Thoracic aorta (tissue), 2 donors: ENCODE measurements at places on chromosomes 6 and 20.

GRCh38 chr20:3661060-3661813 lies 2.0 kb downstream of the GFRA4 start:
- no peak for DNase-seq

GRCh38 chr6:151325075-151326050 lies 66.0 kb downstream of the ZBTB2 start:
- DNase-seq: peak; percentile 34

GRCh38 chr6:54998576-54998975 lies 152.0 kb downstream of the FAM83B start:
- no peak for DNase-seq

GRCh38 chr6:112799889-112800288 lies 452.8 kb downstream of the RFPL4B start:
- no peak for DNase-seq

- no peak for DNase-seq
Measured at GRCh38 chr20:19253316-19253715, 40.9 kb downstream of the SLC24A3 start.

DNA sequence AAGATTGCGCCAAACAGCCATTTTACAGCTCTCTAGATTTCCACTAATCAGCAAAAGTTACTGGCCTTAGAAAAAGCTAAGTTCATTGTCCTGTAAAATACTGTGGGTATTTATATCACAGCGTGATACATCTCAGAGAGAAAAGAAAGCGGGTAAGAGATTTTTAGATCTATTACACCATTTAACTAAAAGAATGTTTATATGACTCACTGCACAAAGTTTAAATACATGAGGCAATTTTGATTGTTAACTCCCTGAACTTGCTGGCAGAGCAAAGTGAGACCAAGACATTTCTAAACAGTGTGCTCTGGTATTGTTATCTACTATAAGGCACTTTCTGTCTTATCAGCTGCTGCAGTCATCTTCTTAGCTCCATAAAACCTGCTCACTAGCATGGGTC lies 314.3 kb downstream of the EPHA7 start:
- no peak for DNase-seq

DNA sequence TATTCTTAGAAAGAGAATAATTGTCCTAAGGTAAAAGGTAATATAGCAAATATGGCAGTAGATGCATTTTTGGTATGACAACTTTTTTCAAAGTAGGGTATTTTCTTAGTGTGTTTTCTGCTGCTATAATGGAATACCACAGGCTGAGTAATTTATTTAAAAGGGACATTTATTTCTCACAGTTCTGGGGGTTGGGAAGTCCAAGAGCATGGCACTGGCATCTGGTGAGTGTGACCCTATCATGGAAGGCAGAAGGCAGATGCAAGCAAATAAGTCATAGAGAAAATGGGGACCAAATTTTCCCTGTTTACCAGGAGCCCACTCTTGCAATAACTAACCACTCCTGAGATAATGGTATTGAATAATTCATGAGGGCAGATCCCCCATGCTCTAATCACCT lies 922.5 kb upstream of the MAN1A1 start:
- DNase-seq: no peak

- DNase-seq: no peak
Measured at GRCh38 chr6:26122005-26122388, 34.8 kb downstream of the HFE start.

DNA sequence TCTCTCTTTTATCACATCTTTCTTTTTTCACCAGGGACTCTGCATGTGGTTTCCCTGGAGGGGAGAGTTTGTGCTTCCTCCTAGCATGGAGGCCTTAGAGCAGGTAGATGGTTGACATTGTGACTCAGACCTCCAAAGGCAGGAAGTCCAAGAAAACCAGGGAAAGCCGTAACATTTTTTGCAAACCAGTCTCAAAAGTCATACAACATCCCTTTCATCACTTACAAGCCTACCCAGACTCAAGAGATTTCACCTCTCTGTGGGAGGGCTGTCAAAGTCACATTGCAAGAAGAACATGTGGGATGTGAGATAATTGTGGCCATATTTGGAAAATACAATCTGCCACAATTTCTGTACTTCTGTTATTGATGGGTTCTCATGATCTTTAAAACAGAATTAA lies 46.2 kb downstream of the SNRNP48 start:
- DNase-seq: no peak

GRCh38 chr20:2742934-2743559 lies 50.5 kb downstream of the EBF4 start:
- no peak for DNase-seq

DNA sequence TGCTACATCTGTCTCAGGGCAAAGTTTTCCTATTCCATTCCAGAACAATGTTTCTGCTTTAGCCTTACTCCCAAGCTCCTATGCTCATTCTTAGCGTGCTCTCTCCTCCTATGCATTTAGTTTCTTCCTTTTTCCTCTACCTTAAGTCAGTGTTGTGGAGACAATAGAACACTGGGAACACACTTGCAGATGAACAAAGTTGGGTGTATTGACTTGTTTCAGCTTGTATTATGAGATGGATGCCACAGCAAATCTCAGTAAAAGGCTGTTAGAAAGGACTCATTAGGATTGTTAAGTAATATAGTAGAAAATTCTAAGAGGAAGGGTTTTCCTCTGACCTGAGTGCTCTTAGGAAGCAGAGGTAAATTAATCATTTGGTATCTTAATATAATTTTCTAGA lies 48.4 kb downstream of the BMP5 start:
- DNase-seq: no peak

DNA sequence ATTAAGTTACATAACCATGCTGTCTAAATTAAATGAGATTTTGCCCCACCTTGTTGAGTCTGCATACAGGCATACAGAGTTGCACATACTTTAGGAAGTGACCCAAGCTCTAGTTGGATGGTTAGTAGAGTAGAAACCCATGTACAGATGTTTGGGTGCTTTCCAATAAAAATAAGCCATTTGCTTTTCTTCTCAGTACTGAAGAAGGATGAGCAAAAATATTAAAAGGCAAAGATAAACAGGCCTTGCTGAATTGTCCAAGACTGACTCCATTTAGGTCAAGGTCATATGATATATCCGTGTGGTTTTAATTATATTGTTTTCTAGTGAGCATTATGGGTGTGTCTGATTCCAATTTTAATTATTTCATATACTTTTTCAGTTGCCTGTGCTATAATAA lies 589.4 kb downstream of the RFPL4B start:
- no peak for DNase-seq

DNA sequence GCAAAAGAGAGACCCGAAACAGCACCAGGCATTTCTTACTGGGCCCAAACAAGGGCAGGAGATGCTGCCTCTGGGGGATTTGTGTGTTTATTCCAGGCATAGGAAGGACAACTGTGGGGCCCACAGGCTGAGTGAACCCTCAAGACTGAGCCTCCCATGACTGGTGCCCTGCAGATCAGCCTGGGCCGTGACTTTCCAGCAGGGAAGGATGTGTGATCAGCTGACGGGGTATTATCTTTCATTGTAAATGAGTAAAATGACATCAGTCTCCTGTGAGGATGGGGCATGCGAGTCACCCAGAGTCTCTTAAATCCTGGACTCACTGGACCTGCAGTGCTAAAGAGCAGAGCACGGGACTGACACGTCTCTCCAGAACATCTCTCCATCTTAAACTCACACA lies 3.9 kb upstream of the TEAD3 start:
- DNase-seq: no peak

- DNase-seq: no peak
Measured at GRCh38 chr6:7523922-7524321, 17.5 kb upstream of the DSP start.

- no peak for DNase-seq
Measured at GRCh38 chr6:36862164-36862847, 12.3 kb downstream of the PPIL1 start.

DNA sequence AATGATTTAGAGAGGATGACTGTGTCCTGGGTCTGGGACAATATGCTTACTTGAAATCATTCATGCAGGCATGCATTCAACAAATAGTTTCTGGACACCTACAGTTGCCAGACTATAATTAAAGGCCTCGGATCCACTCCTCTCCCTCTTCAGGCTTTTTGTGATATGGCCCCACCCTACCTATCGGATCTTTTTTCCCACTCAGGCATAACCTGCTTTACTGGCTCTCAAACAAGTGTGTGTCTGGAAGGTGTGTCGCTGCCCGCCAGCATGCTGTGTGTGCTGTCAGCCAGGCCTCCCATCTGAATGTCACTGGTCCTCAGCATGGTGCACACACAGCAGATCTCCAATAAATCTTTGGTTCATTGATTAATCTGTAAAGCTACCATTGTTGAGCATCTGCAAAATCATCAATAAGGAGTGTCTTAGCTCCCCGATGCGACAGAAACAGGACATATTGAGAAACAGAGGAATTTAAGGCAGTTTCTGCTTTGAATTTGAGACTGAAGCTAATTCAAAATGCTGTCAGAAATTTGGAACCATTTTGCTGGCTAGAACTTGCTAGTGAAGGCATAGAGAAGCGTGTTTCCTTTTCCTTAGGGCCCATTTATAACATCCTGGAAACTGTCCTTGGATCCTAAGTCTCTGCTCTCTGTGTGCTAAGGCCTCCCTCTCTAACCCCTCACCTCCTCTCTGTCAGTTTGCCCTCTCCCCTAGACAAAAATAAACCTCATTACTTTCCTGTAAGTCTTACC lies 23.5 kb upstream of the CCN6 start:
- no peak for DNase-seq

GRCh38 chr6:1227935-1228753 lies 83.8 kb upstream of the FOXQ1 start:
- DNase-seq: no peak

GRCh38 chr6:109853426-109853825 lies 124.7 kb upstream of the GPR6 start:
- DNase-seq: no peak

- DNase-seq: no peak
Measured at GRCh38 chr6:43142101-43142500, 29.0 kb upstream of the SRF start.

GRCh38 chr20:49385465-49385864 lies 97.0 kb downstream of the KCNB1 start:
- no peak for DNase-seq
